ENCODE measurements at places on chromosomes 1 and 21.

DNA sequence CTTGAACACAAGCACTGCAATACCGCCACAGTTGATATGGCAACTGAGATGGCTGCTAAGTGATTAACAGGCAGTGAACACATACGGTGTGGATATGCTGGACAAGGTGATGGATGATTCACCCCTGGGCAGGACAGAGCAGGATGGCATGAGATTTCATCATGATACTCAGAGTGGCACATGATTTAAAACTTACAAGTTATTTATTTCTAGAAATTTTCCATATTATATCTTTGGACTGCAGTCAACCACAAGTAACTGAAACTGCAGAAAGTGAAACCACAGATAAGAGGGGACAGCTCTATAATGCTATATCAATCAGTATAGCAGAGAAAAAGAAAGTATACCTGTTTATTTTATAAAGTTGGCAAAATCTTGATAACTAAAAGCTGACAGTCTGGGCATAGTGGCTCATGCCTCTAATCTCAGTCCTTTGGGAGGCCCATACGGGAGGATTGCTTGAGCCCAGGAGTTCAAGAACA, 47.9 kb downstream of the PHACTR4 start:
- DNase-seq = no peak

GRCh38 chr1:115160728-115161127, 71.4 kb upstream of the TSPAN2 start:
- DNase-seq = no peak

DNA sequence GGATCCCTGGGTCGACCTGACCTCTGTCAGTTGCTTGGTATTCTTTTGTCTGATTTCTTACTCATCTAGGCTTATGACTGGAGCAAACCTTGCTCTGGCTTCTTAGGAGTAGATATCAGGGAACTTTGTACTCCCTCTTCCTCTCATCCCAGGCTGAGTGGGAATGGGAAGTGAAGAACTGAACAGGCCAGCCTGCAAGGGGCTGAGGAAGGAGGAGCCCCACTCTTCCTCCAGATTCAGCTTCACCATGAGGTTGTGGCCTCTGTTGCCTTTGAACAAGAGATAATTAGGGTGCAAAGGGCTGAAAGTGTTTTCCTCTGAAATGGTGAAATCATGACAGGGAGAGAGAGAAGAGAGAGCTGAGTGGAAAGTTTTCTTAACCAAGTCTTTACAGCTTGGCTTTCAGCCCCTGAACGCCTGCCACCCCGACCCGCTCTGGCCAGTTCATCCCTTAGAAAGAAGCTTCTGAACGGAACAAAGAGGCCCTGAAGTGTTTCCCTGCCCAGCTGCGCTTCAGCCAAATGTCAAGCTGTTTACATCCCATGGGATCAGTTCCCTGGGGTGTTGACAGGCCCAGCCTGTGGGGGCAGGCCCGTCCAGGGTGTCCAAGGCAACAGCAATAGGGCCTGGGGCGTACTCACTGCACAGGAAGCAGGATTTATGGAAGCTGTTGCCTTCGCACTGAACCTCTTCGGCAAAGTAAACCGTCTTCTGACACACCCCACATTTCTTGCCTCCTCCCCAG, 11.2 kb downstream of the CSRP1 start:
- DNase-seq = peak; percentile 52

GRCh38 chr1:159581422-159581821, 6.2 kb upstream of the APCS start:
- no peak for DNase-seq

DNA sequence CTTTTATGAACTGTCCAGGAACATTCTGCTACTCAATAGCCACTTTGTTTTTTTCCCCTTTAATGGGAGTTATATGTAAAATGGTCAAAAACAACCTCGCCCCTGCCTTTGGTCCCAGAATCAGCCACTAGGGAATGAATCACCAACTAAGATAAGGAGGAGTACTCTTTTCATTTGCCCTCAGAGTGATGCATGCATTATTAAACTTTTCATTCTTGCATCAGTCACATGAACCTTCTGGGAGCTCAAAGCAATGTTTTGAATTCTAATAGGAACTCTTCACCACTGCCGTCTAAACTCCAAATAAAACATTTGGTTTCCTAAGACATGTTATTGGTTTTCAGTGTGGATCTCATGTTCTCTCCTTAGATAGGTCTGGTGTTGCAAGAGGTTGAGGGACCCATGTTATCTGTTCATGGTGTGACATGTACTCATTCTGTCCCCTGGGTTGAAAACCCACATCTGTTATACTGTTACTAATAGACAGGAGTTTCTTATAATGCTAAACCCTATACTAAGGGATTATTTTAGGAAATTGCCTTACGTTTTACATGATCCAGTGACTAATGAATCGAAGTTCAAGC, 17.8 kb upstream of the HSD17B7 start:
- DNase-seq = no peak

- DNase-seq = no peak
Measured at GRCh38 chr21:37268186-37268503, 1.0 kb upstream of the VPS26C start.

DNA sequence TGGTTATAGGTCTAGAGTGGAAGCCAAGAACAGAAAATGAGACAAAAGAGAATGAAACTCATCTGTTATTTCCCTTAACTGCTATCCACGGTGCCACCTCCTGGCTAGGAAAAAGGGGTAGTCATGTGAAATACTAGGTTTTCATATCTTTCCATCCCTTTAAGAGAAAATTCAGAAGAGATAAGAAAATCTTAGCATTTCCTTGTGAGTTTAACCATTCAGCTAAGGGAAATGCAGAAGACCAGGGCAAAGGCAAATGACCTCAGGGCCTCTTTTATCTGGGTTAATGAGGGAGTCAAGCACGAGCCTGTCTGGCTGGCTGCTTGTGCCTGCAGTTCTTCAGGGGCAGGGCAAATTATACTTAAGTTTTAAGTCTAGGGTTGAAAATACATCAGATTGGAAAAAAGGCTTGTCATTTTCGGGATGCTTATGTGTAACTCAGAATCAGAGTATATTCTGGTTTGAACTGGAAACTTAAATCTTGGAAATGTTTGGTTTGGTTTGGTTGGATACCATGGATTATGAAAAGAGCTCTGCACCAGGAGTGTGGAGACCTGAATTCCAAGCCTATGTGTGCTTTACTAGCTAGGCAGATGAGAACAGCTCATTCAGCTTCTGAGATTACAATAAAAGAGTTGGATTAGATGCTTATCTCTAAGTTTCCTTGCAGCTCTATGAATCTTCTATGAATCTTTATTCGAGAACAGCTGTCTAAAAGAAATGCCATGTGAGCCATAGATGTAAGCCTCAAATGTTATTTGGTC, 19.9 kb downstream of the NIBAN1 start:
- no peak for DNase-seq

DNA sequence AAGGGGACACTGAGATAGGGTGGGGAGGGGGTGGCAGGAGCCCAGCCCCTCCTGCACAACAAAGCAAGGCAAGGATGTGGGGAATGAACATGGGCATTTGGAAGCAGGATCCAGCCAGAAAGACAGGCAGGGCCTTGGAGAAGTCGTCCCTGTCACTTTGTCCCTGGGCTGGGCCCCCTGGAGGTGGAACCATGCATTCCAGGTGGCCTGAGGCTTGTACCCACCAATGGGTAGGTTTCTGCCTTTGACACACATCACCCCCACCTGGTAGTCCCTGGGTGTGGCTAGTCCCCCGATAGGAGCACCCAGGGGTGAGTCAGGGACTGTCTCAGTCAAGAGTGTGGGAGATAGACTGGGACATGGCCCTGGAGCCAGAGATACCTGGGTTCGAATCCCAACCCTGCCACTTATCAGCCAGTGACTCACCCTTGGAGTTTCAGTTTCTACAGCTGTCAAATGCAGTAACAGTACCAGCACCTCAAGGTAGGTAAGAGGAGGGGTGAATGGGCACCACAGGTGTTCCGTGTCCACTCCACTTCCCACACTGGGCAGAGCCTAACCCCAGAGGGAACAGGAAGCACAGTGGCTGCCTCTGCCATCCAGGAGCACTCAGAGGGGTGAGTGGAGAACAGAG, 10.0 kb downstream of the PLA2G2D start:
- DNase-seq = no peak

DNA sequence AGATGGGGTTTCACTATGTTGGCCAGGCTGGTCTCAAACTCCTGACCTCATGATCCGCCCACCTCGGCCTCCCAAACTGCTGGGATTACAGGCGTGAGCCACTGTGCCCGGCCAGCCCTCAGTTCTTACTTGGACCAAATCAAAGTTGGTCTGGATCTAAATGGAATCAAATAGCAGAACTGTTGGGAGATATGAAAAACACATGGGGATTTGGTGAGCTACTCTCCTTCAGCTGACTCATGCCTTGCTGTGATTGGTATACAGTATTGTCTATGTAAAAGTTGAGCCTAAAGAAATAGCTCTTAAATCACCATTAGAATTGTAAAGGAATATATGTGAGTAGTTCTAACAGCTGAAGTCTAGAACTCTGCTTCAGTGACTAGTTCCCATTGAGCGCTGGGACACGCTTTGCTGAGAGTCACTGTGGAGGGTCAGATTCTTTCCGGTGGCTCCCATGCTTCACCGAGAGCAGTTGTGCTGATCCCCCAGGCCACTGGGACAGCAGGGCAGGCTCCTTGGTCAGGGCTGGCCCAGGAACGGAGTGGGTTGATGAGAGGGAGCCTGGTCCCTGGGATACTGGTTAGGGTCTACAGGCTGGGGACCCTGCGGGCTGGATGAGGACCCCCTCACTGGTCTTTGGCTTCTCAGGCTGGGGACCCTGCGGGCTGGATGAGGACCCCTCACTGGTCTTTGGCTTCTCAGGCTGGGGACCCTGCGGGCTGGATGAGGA, 14.0 kb downstream of the PKNOX1 start:
- no peak for DNase-seq

DNA sequence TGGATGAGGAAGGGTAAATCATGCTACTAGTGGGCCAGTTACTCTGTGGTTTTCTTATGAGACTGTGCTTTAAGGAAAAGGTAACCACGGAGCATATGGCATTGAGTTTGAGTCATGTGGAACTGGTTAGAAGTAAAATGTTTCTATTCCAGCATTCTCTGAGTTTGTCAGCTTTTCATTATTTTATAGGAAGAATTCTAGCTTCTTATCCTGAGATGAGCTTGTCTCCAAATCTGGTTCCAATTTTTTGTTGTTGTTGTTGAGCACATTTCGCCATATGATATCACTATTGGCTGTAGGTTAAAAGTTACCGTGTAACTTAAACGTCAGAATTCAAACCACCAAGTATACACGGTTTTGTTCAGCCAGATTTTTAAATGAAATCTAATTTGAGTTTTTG, 69.9 kb downstream of the ATF6 start:
- DNase-seq = no peak

- no peak for DNase-seq
Measured at GRCh38 chr1:63772201-63772600, 1.6 kb upstream of the ROR1 start.

GRCh38 chr1:213415691-213416380, 364.8 kb downstream of the RPS6KC1 start:
- DNase-seq = no peak

GRCh38 chr1:64147759-64148158, 55.7 kb upstream of the UBE2U start:
- no peak for DNase-seq

GRCh38 chr21:39117440-39117970, 65.7 kb downstream of the PSMG1 start:
- DNase-seq = no peak

GRCh38 chr1:77434967-77435366, 153.1 kb downstream of the AK5 start:
- no peak for DNase-seq

GRCh38 chr1:18781031-18781430, 78.4 kb downstream of the TAS1R2 start:
- no peak for DNase-seq

GRCh38 chr1:47533793-47534328, 96.0 kb downstream of the FOXD2 start:
- no peak for DNase-seq

- DNase-seq = no peak
Measured at GRCh38 chr1:150110116-150110515, 39.6 kb upstream of the PLEKHO1 start.

DNA sequence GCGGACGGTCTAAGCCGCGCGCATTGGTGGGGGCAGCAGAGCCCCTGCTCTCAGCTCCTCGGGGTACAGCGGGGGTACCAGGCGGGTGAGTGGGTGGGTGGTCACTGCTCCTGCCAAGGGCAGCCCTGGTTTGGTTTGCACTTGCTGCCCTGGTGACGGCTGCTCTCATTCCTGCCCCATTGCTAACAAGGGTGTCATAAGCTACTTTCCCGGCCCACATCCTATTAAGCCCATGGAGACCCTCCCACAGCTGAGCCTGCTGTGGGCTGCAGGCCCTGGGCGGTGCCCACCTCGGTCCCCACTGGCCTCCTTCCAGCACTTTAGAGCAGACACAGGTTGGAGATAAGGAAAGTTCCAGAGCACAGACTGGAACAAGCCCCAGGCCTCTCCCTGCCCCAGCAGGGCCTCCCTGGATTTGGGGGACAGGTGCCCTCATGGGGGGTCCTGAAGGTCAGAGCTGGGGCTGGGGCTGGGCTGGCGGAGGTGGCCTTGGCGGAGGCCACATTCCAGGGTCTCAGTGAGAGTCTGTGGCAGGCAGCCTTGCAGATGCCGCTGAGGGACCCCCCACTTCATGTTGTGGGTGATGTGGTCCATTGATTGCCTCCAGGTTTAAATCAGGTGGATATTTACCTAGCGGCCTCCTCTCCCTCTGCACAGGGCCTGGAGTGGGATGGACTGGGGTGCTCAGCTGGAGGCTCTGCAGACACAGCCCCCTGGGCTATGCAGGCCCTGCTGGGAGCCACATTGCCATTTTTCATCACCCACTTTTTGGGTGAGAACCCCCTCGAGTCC, 27.0 kb downstream of the COL18A1 start:
- DNase-seq = no peak

- peak; percentile 33 for DNase-seq
Measured at GRCh38 chr1:67850611-67851075, 17.4 kb upstream of the GNG12 start.

GRCh38 chr21:44510508-44511218, 29.3 kb downstream of the KRTAP10-1 start:
- DNase-seq = peak; percentile 70

DNA sequence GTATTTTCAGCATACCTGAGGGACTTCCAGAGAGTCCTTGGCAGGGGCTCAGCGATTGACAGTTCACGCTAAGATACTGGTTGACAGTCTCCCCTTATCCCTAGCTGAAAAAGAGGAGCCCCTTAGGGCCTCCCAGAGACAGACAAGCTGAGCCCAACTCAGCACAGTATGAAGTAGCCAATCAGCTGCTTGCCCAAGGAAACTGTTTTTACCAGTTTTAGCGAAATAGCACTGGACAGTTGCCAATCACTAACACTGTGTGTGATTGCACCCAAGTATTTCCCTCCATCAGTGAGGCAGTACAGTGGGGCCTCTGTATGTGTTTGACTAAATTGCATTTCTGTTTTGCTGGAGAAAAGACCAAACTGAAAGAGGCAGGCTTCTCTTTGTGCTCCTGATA, 27.0 kb downstream of the KHDRBS1 start:
- no peak for DNase-seq

GRCh38 chr1:44220001-44220751, 6.9 kb downstream of the DMAP1 start:
- no peak for DNase-seq
